ENCODE measurements at places on chromosomes 2 and 18. TPM values are rescaled to one million over a fixed set of nuclear protein-coding genes. Genes with fewer than 3 reads are reported as not detected.

The RNF144A gene
- 15.2 TPM for total RNA-seq

- DNase-seq, result no peak
These were observed 29.4 kb downstream of the ITM2C start for GRCh38 chr2:230893841-230894781.

The FAM237A gene
- total RNA-seq, result not detected

GRCh38 chr2:150110548-150110947, 376.9 kb downstream of the RND3 start:
- no peak for DNase-seq

GRCh38 chr18:36628435-36629137, 200.2 kb downstream of the TPGS2 start:
- no peak for DNase-seq

The IL37 gene
- not detected for total RNA-seq

Data from ureter (tissue), 1 donor.